Activated CD4-positive, alpha-beta T cell treated with anti-CD3 and anti-CD28 coated beads, Interleukin-2, Interleukin-6, amounts not matched to agents 100 ng/mL and 50 ng/mL, durations not matched to agents 16 hours and 8 hours (primary cell): ENCODE measurements at places on chromosomes 12 and 14.
A peak's percentile ranks its signal among the peaks of the same experiment; 100 is the strongest.

DNA sequence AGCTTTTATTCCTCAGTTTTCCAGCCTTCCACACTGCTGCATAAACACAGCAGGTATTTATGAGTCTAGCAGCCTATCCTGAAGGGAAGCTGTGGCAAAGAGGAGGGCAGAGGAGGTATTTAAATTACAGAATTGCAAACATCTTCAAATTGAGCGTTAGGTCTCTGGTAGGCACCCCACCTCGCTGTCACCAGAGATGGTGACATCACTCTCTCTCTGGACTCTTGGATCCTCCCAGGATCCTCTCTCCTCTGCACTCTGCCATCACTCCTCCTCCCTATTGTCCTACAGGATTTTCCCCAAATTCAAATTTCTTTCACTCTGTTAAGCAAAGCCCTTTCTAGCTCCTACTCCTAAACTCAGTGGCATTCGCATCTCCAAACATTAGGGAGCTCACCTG lies 6.7 kb downstream of the PLEKHD1 start:
- DNase-seq = no peak

DNA sequence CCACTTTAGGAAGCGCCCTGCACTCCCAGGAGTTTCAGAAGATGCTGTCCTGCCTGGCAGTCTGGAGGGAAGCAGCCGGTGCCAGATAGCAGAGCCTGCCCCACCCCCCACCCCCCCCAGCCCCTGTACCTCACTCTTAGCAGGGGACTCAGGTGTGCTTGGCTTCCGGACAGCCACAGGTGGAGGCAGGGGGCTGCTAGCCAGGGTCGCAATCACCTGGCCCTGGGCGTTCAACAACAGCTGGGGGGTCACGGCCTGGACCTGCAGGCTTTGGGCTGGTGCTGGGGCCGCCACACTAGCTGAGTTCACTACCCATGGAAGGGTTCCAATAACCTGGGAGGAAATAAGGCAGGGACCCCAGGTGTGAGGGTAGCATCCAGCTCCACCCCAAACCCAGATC lies 22.0 kb downstream of the POU6F1 start:
- no peak for DNase-seq

DNA sequence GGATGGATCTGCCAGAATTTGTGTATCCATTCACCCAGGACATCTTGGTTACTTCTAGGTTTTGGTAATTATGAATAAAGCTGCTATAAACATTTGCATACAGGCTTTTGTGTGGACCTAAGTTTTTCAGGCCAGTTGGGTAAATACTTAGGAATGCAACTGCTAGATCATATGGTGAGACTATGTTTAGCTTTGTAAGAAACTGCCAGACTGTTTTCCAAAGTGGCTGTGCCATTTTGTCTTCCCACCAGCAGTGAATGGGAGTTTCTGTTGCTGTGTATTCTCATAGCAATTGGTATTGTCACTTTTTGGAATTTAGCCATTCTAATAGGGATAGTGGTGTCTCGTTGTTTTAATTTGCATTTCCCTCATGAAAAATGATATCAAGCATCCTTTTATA lies 133.0 kb downstream of the KIF26A start:
- DNase-seq = no peak

- no peak for DNase-seq
Measured at GRCh38 chr14:52026901-52027300, 37.6 kb downstream of the RTRAF start.

DNA sequence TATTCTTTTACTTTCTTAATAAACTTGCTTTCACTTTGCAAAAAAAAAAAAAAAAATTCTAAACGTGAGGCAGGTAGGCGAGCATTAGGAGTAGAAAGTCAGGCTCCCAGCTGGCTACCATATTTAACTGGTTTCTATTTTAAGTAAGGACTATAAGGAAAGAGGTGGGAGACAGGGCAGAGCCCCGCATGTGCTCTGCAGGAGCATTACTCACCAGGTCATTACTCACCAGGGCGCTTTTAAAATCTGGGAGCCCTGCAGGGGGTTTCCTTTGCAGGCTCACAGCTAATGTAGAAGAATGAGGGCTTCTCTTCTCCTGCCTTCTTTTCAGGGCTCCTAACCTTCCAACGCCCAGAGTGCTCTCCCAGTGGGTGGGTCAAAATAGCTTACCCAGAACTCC lies 14.0 kb upstream of the DPF3 start:
- no peak for DNase-seq

DNA sequence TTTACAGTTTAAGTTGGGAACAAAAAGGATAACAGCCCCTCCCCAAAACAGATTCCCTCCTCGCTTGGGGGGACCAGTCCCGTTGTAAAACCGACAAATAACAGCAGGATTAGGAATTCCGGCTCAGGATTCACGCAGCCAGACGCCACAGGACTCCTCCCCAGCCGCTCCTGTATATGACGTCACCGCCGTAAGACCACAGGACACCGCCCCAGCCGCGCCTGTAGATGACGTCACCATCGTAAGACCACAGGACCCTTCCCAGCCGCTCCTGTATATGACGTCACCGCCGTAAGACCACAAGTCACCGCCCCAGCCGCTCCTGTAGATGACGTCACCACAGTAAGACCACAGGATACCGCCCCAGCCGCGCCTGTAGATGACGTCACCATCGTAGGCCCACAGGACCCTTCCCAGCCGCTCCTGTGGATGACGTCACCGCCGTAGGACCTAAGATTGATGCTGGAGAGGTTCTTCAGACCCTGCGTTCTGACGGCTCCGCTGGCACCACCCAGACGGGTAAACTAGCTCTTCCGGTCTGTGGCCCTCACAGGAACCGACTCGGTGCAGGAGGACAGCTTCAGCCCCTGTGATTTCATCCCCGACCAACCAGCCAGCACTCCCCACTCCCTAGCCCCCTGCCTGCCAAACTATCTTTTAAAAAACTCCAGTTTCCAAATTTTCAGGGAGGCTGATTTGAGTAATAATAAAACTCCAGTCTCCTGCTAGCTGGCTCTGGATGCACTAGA lies 43.9 kb upstream of the FBRSL1 start:
- DNase-seq = peak; percentile 86

DNA sequence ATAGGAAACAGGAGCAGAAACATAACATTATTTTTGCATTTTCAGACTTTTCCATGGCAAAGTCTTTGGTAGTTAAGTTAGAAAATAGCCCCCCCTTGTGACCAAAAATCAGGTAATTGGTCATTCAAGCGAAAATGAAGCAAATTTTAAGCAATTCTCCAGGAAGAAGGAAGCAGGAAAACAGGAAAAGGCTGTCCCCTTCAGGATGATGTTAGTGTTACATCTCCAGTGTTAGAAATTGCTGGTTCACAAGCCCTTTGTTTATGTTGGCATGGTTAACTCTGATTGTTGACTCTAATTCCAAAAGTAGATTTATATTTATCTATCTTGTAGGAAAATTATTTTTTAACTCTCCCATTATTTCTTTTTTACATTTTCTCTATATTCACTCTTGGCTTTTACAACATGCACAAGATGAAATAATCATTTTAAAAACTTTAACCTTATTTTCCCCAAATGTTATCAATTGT lies 18.8 kb upstream of the GAS2L3 start:
- DNase-seq = peak; percentile 42

- DNase-seq = no peak
Measured at GRCh38 chr12:79023784-79024183, 159.2 kb downstream of the SYT1 start.

GRCh38 chr12:4084573-4084972 lies 189.0 kb upstream of the CCND2 start:
- DNase-seq = no peak

- DNase-seq = no peak
Measured at GRCh38 chr12:85779768-85780167, 56.4 kb downstream of the RASSF9 start.

DNA sequence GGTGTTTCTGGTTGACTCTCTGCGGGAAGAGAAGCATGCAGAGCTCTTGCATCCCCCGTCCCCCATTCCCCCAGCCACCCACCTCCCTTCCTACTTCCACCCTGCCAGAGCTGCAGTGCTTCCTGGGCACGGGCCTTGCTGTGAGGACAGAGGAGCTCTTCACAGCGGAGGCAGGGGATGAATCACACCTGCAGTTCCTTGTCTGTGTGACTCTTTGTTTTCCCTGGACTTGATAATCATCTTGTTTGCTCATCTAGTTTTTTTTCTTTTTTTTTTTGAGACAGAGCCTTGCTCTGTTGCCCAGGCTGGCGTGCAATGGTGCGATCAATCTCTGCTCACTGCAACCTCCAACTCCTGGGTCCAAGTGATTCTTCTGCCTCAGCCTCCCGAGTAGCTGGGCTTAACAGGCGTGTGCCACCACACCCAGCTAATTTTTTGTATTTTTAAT lies 27.8 kb downstream of the ANKRD9 start:
- no peak for DNase-seq

DNA sequence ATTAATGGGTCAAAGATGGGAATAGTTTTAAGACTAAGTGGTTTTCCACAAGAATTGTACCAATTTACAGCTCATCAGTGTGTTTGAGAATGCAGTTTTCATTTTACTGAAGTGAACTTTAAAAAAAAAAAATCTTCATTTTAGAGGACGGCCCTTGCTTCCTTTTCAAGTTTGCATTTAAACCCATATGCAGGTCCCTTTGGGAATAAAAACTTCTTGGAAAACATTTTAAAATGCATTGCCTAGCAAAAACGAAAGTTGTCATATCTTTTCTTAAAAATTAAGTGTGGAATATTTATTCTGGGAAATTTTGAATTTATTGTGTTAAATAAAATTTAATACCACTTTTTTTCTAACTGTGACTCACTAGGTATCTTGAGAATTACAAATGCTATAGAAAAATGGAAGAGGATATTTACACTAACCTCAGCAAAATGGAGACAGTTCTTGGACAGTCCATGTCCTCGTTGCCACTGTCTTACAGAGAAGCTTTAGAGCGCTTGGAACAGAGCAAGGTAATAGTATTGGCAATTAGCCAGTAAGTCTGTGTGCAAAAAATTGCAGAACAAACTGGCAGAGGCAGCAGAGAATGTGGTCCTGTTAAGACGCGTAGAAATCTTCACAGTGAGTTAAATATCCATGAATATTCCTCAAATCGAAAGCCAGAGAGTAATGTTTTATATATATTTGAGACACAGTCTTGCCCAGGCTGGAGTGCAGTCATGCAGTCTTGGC lies 209.7 kb downstream of the SYNE2 start:
- no peak for DNase-seq

- DNase-seq = peak; percentile 67
Measured at GRCh38 chr12:12645485-12645884, 33.8 kb downstream of the CREBL2 start.
